ENCODE measurements at places on chromosomes 12 and 14.

- no peak for DNase-seq
These were observed 480.0 kb upstream of the SYT1 start for GRCh38 chr12:78384541-78384940.

DNA sequence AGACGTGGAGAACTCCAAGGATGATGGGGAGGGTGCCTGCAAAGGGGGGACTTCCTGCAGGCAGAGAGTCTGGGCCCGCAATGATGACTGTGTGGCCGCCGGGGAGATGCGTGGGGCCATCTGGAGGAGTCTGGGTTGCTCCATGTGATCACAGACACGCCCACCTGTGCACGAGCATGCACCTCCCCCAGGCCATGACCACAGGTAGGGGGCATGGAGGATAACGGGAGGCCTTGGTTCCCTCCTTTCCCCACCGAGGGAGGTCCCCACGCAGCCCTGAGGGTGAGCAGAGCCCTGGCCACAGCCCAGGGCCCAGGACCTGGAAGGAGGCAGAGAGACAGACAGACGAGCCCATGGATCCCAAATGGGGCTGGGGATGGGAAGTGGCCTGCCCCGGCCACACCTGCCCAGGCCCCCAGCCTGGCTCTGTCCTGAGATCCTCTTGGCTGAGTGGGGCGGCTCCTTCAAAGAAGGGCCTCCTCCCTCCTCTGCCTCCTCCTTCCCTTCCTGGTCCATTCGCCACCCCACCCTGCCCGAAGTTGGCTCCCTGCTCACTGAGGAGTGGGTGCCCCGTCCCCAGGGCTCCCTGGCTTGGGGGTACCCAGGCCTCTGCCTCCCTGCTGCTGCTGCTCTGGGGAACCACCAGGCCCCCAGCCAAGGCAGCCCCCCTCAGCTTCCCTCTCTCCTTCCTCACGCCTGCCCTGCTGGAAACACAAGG is 138.2 kb downstream of the CALM1 start:
- DNase-seq: no peak

GRCh38 chr12:115763376-115763775 is 514.1 kb downstream of the MED13L start:
- DNase-seq: no peak

DNA sequence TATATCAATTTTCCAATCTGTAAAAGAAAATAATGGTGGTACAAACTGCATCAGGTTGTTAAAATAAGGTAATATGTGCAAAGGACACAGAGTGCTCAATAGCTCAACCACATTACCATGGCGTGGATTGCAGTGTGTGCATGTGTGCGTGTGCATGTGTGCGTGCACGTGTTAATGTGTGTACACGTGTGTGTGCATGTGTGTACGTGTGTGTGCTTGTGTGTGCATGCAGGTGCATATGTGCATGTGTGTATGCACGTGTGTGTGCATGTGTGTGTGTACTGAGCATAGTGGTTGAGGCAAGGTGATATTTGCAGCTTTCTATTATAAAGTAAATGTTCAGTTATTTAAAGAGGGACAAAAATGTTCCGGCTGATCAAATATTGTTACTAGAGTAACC is 115.6 kb downstream of the NT5DC3 start:
- DNase-seq: no peak

DNA sequence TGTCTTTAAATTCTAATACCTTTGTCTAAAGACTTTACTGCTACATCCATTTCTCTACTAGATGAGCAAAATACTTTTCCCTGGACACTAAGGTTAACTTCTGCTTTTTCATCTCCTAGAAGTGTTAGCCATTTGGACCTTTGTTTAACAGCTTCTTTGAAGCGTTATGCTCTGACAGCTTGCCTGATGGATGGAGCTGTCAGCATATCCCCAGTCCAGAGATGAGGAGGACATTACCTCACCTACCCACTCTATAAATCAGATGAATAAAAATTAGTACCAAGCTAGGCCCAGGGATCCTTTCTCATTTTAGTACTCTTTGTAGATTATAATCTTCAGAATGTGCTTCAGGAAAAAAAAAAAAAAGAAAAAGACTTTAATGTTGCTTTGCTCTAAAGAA is 222.7 kb downstream of the PELI2 start:
- DNase-seq: no peak

- DNase-seq: no peak
These were observed 50.3 kb downstream of the HECTD4 start for GRCh38 chr12:112331886-112332285.

DNA sequence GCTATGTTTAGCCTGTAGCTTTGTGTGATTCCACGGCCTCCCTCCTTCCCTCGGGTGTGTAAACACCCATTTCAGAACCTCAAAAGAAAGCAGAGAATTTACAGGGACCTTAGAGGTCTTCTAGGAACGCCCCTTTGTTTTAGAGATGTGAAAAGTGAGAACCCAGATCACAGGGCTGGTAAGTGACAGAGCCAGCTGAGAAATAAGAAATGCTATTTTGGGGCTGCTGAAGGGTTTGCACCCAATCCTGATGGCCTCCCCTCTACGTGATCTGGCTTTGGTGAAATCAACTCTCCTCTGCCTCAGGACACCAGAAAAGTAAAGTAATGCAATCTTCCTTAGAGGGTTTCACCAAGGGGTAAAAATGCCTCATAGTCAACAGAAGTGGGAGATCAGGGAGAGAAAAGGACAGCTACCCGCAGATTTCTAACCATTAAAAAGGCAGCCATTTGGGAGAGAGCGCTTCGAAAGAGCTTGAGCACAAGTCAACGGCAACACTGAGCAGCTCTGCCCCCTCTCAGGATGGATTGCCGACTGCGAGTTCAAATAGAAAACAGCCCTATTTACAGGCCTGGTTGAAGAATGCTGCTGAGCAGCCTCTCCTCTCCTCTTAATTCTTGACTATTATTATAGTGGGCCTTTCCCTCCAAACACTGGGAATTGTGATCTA is 78.5 kb upstream of the RASSF3 start:
- no peak for DNase-seq

DNA sequence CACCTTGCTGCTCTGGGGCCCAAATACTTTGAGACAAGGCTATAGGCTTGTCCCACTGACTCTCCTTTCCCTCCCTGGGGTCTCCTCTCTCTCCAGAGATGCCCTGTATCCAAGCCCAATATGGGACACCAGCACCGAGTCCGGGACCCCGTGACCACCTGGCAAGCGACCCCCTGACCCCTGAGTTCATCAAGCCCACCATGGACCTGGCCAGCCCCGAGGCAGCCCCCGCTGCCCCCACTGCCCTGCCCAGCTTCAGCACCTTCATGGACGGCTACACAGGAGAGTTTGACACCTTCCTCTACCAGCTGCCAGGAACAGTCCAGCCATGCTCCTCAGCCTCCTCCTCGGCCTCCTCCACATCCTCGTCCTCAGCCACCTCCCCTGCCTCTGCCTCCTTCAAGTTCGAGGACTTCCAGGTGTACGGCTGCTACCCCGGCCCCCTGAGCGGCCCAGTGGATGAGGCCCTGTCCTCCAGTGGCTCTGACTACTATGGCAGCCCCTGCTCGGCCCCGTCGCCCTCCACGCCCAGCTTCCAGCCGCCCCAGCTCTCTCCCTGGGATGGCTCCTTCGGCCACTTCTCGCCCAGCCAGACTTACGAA is 3.1 kb downstream of the NR4A1 start:
- no peak for DNase-seq

DNA sequence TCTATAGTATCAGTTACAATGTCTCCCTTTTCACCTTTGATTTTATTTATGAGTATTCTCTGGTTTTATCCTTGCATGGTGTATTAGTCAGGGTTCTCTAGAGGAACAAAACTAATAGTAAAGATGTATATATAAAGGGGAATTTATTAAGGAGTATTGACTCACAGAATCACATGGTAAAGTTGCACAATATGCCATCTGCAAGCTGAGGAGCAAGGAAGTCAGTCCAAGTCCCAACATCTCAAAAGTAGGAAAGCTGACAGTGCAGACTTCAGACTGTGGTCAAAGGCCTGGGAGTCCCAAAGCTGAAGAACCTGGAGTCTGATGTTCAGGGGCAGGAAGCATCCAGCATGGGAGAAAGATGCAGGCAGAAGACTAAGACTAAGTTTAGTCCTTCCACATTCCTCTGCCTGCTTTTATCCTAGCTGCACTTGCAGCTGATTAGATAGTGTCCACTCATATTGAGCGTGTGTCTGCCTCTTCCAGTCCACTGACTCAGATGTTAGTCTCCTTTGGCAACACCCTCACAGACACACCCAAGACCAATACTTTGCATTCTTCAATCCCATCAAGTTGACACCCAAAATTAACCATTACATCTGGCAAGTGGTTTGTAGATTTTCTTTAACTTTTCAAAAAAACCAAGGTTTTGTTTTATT is 308.0 kb upstream of the LMO3 start:
- DNase-seq: no peak

DNA sequence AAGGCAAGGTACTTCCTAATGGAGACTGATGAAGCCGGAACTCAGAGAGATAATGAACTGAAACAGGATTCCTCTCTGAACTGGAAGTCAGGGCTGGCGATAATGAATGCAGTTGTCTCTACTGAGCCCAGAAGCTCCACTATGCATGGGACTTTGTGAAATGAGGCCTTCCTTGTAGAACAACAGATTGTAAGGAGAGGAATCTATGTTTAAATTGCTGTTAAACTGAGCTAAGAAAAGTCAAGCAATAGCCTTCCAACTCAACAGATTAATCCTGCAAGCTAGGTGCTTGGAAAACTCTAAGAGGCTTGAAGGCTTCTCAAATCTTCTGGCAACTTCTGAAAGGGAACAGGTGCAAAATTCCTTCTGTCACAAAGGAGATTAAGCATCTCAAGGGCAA is 119.5 kb upstream of the ARHGAP5 start:
- no peak for DNase-seq

DNA sequence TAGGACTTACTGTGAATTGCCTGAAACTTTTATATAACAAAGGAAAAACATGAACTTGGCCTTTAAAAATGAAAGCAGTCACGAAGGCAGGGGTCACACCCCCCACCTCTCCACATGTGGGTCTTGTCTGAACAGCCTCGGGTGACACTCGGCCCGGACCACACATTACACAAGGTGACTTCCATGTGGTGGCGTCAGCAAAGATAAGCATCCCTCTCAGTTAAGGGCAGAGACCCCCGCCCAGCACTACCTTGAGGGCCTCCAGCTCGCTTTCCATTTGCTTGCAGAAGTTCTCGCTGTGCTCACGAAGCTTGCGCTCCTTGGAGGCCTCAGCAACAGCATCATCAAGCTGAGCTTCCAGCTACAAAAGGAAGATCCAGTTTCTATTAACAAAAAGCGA is 47.4 kb downstream of the AMN start:
- no peak for DNase-seq

All from GM12878 (cell line).